ENCODE measurements at places on chromosomes 7 and 10.

GRCh38 chr10:102682416-102682815 is 31.8 kb downstream of the ARL3 start:
- DNase-seq = no peak

GRCh38 chr10:4136121-4136520 is 351.1 kb upstream of the KLF6 start:
- DNase-seq = no peak

DNA sequence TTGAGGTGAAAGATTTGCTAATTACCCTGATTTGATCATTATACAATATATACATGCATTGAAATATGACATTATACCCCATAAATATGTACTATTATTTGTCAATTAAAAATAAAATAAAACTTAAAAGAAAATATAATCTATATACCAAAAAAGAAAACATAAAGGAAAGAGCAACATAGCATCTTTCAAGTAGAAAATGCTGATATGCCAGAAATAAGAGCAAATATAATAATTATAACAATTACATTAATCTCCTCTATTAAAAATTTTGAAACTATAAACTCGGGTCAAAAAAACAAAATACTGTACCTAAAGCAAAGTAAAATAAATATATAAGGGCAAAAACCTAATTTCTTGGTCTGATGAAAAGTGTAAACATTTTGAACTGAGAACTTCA is 209.3 kb upstream of the PDE1C start:
- no peak for DNase-seq

DNA sequence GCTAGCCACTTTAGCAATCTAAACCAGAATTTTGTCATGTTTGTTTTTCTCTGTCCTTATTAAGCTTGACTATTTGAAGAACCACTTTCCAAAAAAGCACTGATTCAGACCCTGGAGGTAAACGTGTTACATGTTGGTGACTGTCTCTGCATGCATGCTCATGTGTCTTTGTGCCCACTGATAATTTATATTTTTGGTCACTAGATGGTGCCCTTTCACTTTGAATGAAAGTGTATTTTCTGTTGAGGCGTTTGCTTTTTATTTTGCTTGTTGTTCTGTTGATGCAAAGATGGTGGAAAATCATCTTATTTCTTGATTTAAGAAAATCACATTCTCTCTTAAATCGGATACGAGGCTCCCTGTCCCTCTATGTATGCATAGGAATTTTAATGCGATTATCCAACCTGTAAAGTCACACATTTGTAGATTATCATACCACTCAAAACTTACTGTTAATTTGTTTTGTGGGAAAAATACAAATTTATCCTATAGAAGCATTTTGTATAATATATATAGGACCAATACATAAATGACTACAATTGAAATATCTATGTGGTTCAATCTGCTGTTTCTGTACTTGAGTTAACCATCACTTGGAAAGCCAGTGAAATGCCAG is 269.3 kb downstream of the BICC1 start:
- DNase-seq = no peak

- no peak for DNase-seq
These were observed 613.5 kb downstream of the REEP3 start for GRCh38 chr10:64134676-64135075.

- DNase-seq = no peak
These were observed 51.0 kb downstream of the POLR3A start for GRCh38 chr10:77978360-77978759.

GRCh38 chr10:119614686-119615085 is 17.9 kb upstream of the TIAL1 start:
- no peak for DNase-seq

GRCh38 chr7:102073931-102074880 is 212.5 kb upstream of the SH2B2 start:
- DNase-seq = no peak
